Aorta (tissue), 5 donors: ENCODE measurements at places on chromosomes 11 and 22. TPM values are rescaled to one million over a fixed set of nuclear protein-coding genes. Genes with fewer than 3 reads are reported as not detected.

GRCh38 chr22:25896098-25896497 is 154.1 kb downstream of the MYO18B start:
- no peak for DNase-seq
- H3K27me3 ChIP-seq = no peaks in the 10 kb centered on the region
- H3K36me3 ChIP-seq = peaks cover 12% of the 10 kb centered on the region

- H3K4me1 ChIP-seq = no peaks in the 10 kb centered on the region
- no peak overlapping the region for H3K4me3 ChIP-seq
- no peak overlapping the region for H3K27ac ChIP-seq
- H3K27me3 ChIP-seq = no peaks in the 10 kb centered on the region
- H3K36me3 ChIP-seq = no peaks in the 10 kb centered on the region
Observed at GRCh38 chr11:115290479-115290878, 213.7 kb downstream of the CADM1 start.

Gene UPK2
- not detected for total RNA-seq

Gene OR8B3
- total RNA-seq = not detected

DNA sequence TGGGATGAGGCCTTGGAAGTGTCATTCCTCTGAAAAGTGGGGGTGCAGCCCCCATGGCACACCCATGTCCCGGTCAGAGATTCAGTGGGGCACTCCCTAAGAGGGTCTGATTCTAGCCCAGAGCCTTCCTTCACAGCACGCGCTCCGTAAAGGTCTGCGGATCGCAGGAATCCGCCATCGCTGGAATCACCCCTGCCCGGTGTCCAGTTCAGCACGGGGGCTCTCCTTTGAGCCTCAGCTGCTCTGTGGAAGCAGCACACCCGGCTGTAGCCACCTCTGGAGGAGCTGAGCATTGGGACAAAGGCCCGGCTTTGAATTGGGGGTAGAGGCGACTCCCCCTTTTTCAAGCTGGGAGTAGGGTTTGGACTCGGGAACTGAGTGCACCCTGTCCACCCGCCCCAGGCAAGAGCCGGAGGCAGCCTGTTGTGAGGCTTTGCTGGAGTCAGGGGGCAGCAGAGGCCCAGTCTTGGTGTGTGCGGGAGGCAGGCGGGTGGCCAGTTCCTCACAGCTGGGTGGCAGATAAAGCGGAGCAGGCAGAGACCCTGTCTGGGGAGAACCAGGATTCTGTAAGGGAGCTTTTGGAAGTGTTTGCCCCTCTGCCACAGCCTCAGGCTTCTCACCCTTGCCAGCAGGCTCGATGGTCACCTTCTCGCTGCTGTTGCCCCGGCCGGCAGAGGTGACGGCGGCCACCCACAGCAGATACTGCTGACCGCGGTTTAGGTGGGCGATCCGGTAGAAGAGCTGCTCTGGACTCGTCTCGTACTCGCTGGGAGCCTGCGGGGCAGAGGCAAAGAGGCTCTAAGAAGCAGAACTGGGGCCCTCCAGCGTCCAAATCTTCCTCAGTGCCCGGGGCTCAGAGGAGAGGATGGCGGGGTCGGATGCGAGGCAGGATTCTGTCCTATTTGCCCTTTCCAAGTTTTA is 115.9 kb downstream of the CEP164 start:
- no peak overlapping the region for H3K4me3 ChIP-seq
- no peak overlapping the region for H3K27ac ChIP-seq
- no peaks in the 10 kb centered on the region for H3K36me3 ChIP-seq
- no peaks in the 10 kb centered on the region for H3K4me1 ChIP-seq
- H3K27me3 ChIP-seq = no peaks in the 10 kb centered on the region
- peak; percentile 64 for DNase-seq

Gene KCNK4
- not detected for total RNA-seq

Gene KIAA1671
- total RNA-seq = 57.0 TPM

Gene AIP
- total RNA-seq = 61.2 TPM

Gene MS4A15
- total RNA-seq = not detected

- H3K27me3 ChIP-seq = no peaks in the 10 kb centered on the region
- no peak overlapping the region for H3K4me3 ChIP-seq
- H3K27ac ChIP-seq = peak overlapping the region; percentile 89
- no peaks in the 10 kb centered on the region for H3K4me1 ChIP-seq
- peak; percentile 86 for DNase-seq
Observed at GRCh38 chr11:43947003-43947500, 4.6 kb downstream of the C11orf96 start.

Gene NXPE2
- total RNA-seq = 0.99 TPM

GRCh38 chr11:133046252-133046651 is 486.0 kb downstream of the OPCML start:
- H3K4me1 ChIP-seq = no peaks in the 10 kb centered on the region
- H3K36me3 ChIP-seq = no peaks in the 10 kb centered on the region
- H3K27me3 ChIP-seq = no peaks in the 10 kb centered on the region
- DNase-seq = no peak
- H3K27ac ChIP-seq = no peak overlapping the region

Gene PKP3
- 0.42 TPM for total RNA-seq

DNA sequence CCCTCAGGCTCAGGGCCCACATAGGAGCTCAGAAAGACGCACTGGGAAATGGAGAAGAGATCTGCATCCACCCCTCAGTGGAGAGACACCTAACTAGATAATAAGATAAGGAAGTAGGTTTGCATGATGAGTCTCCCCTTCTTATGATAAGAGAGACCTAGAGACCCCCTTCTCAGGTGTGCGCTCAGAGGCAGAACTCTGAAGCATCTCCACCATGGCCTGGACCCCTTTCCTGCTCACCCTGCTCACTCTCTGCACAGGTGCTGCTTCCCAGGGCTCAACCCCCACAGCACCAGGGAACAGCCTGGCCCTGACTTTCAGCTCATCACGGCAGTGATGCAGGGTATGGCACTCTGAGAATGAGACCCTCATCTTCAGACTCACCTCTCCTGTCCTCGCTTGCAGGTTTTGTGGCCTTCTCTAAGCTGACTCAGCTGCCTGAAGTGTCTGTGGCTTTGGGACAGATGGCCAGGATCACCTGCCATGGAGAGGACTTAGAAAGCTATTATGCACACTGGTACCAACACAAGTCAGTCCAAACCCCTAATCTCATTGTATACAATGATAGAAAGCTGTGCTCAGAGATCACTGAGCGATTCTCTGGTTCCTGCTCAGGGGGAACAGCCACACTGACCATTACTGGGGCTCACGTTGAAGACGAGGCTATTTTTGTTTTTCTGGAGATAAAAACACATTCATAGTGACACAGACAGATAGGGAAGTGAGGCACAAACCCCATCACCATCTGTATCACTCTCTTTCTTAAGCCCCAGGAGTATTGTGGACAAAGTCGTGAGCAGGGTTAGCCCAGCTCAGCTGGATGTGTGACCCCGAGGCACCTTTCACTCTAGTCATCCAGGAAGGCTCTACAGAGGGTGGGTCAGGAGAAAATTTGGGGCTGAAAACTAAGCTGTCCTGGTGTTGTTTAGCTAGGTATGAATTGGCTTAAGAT is 29.7 kb upstream of the IGLL5 start:
- H3K27me3 ChIP-seq = no peaks in the 10 kb centered on the region
- H3K36me3 ChIP-seq = no peaks in the 10 kb centered on the region

Gene HYOU1
- 145 TPM for total RNA-seq

DNA sequence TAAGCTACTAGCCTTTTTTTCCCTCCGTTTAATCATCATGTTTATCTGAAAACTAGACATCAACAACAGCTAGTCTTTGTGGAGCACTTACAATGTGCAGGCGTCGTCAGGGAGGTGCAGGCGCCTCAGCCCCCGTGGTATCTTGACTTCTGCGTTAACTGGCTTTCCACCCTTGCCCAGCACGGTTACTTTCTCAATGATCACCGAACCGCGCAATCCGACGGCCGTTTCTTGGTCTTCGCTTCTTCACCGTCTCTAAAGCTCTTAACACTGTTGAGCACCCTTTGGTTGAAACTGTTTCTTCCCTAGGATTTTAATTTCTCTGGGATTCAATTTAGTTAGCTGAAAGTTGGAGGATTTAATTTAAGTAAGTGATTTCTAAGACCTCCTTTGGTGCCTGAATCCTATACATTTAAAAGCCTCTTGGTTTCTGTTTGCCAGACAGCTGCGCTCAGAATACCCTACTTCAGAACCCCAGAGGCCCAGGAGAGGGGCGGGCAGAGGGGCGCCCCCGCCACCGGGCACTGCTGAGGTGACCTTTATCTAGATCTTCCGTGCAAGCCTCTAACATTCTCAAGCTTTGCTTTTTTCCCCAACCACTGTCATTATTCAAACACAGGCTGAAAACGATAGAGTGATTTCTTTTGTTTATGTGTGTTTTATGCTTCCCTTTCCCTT is 18.0 kb upstream of the TMEM218 start:
- no peak for DNase-seq
- H3K4me1 ChIP-seq = no peaks in the 10 kb centered on the region
- no peaks in the 10 kb centered on the region for H3K36me3 ChIP-seq
- no peak overlapping the region for H3K27ac ChIP-seq
- H3K27me3 ChIP-seq = no peaks in the 10 kb centered on the region

DNA sequence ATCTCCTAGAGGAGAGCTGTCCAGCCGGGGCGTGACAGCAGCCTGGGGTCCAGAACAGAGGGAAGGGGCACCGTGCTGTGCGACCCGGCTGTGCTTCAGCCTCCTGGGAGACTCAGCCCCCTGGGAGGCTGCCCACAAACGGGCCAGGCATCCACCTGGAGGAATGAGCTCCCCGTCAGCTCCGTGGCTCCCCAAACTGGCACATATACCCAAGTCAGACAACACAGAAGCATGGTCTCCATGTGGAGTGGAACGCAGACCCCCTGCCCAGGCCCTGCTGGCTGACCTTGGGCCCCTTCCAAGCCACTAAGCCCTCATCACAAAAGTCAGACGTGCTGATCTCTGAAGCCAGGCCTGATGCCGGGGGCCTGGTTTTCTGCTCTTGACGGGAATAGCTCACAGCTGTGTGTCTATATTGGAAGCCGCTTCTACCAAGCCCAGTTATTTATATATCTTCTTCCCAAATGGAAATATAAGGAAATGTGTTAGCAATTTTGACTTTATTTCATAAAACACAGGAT is 91.7 kb downstream of the BRD1 start:
- peak; percentile 20 for DNase-seq
- H3K4me1 ChIP-seq = no peaks in the 10 kb centered on the region
- H3K36me3 ChIP-seq = no peaks in the 10 kb centered on the region
- H3K27ac ChIP-seq = no peak overlapping the region

GRCh38 chr11:47414685-47415070 is 6.3 kb downstream of the SLC39A13 start:
- no peaks in the 10 kb centered on the region for H3K27me3 ChIP-seq
- no peaks in the 10 kb centered on the region for H3K36me3 ChIP-seq
- H3K27ac ChIP-seq = no peak overlapping the region
- no peak for DNase-seq
- no peak overlapping the region for H3K4me3 ChIP-seq

- H3K27ac ChIP-seq = no peak overlapping the region
- H3K4me3 ChIP-seq = no peak overlapping the region
- H3K36me3 ChIP-seq = no peaks in the 10 kb centered on the region
- no peaks in the 10 kb centered on the region for H3K27me3 ChIP-seq
- no peaks in the 10 kb centered on the region for H3K4me1 ChIP-seq
Observed at GRCh38 chr22:31107894-31108218, 488 bp upstream of the SELENOM start.

DNA sequence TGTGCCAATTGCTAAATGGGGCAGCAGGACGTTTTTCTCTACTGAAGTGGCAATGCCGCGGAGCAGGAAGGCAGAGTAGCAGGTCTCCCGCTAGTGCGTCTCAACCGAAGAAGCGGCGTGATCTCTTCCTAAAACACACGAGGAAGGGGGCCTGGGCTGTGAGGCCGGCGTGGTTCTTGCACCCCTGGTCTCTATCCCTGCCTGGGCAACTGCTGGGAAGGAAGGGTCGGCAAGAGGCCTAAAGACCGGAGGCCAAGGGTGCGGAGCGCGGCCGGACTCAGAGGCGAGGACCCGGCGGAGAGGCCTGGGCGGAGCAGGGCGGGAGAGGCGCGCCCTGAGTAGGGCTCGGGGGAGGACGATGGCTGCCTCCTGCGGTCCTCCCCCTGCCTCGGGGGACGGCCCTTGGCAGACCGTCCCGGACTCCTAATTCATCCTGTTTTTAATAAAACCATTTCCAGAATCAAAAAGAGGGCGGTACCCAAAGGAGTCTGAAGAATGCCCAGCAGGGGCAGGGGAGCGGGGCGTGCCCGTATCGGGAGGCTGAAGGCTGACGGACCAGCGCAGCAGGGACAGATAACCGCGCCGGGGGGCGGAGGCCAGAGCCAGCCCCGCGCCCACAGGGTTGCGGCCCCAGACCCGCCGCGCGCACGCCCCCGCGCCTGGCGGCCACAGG is 572 bp upstream of the APLP2 start:
- H3K27me3 ChIP-seq = no peaks in the 10 kb centered on the region
- H3K36me3 ChIP-seq = no peaks in the 10 kb centered on the region
- H3K4me3 ChIP-seq = peak overlapping the region; percentile 48
- peak; percentile 92 for DNase-seq
- H3K27ac ChIP-seq = peak overlapping the region; percentile 92

DNA sequence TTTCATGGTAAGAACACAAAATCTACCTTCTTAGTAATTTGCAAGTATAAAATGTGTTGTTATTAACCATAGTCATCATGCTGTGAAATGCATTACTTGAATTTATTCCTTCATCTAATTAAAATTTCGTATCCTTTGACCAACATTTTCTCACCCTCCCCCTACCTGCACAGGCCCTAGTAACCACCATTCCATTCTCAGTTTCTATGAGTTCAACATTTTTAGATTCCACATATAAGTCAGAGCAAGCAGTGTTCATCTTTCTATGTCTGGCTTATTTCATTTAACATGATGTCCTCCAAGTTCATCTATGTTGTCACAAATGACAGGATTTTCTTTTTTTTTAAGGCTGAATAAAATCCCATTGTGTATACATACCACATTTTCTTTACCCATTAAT is 43.5 kb upstream of the CCDC179 start:
- H3K4me3 ChIP-seq = no peak overlapping the region
- no peaks in the 10 kb centered on the region for H3K4me1 ChIP-seq
- H3K27ac ChIP-seq = no peak overlapping the region
- H3K27me3 ChIP-seq = no peaks in the 10 kb centered on the region
- DNase-seq = no peak

DNA sequence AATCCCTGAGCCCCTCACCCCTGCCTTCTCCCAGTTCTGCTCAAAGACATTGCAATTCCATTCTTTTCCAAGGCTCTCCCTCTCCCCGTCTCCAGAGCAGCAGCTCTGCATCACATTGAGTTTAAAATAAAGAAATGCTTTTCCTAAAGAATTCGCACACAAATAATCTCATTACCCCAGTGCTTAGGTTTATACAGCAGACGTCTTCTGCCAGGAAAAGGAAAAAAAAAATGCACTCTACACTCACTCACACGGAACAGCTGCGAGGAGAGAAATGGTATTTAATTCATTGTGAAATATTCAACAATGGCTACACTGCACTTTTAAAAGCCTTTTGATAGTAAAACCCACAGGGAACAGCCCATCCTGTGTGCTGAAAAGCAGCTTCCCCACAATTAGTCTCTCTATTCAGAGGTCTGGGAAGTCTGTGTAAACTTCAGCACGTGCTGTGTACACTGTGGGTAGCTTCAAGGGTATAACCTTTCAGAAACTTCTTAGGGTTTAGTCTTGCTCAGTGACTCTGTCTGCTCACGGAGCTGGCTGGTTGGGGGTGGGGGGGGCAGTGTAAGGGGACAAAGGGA is 42.8 kb downstream of the ETS1 start:
- H3K27ac ChIP-seq = no peak overlapping the region
- H3K27me3 ChIP-seq = no peaks in the 10 kb centered on the region
- no peak for DNase-seq
- H3K4me3 ChIP-seq = no peak overlapping the region
- H3K36me3 ChIP-seq = no peaks in the 10 kb centered on the region
